ENCODE measurements at places on chromosomes 6 and 20.

DNA sequence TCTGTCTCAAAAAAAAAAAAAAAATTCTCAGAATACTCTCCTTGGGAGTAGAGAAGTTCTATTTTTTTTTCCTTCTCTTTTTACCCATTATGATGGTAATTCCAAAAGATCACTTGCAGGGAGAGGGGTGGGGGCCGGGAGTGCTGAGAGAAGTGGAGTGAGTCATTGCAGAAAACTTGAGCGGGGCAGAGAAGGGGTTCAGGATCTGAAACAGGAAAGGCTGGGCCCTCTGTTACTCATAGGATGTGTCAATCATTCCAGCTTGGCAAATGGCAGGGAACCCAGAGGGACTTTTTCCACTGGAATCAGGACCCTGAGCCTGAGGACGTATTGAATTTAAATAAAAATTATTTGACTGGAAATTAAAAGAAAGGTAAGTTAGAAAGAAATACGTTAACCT lies 111.4 kb upstream of the ARMC2 start:
- DNase-seq: no peak

DNA sequence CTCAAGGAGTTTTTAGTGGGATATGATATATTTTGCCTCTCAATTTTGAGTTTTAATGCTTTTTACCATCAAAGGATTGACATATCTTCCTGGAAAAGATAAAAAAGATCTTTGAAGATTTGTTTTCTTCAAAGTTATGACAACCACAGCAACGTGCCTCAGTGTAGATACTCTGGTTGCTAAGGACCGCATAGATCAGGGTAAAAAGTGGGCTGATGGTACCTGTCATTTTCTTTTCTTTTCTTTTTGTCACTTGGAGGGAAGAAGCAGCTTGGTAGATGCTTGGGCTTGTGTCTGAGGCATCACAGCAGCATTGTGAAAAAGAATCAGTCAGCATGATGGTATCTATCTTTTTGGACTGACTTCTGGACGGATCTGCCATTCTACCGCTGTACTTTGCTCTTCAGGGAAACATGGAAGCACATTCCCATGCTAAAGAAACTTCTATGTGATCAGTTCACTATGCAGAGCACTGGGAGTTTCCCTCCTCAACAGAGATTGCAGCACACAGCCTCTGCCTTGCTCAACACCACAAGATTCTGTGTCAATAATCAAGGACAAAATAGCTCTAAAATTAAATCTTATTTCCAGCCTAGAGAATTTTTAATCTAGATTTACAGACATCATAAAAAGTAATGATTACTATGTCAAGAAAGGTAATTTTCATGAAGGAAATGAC lies 54.8 kb upstream of the SGK1 start:
- no peak for DNase-seq

GRCh38 chr20:872855-873520 lies 39.5 kb downstream of the FAM110A start:
- DNase-seq: no peak

DNA sequence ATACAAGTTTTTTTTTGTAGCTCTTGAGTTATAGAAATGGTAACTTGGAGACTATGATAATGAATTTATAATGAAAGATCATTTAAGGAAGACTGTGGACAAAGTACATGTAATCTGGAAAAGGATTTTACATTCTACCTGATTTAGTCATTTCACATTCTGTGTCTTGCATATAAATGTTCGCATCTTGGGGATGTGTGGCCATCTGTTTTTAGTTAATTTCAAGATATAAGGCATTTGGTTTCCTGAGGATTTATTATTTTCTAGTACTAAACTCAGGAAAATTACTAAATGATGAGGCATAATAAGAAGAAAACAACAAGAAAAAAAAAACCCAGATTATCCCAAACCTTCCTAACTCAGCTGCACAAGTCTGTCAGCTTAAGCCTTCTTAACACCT lies 112.7 kb upstream of the PRL start:
- DNase-seq: no peak

- no peak for DNase-seq
Measured at GRCh38 chr6:96899019-96899418, 1.3 kb upstream of the NDUFAF4 start.

DNA sequence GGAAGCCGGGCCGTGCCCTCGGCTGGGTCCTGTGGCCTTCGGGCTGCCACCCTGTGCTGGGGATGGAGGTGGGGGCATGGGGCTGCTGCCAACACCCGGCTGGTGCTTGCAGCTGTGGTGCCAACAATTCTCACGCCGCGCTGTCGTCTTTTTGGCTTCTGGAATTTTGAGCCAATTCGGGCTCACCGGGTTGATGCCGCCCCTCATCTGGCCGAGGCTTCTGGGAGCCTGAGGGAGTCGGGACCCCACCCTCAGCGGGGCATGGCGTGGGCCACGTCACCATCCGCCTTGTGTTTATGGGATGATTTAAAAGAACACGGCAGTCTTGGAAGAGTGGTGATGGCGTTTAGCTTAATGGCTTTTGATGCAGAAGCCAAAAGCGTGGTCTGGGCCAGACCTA lies 8.7 kb upstream of the NPBWR2 start:
- no peak for DNase-seq

DNA sequence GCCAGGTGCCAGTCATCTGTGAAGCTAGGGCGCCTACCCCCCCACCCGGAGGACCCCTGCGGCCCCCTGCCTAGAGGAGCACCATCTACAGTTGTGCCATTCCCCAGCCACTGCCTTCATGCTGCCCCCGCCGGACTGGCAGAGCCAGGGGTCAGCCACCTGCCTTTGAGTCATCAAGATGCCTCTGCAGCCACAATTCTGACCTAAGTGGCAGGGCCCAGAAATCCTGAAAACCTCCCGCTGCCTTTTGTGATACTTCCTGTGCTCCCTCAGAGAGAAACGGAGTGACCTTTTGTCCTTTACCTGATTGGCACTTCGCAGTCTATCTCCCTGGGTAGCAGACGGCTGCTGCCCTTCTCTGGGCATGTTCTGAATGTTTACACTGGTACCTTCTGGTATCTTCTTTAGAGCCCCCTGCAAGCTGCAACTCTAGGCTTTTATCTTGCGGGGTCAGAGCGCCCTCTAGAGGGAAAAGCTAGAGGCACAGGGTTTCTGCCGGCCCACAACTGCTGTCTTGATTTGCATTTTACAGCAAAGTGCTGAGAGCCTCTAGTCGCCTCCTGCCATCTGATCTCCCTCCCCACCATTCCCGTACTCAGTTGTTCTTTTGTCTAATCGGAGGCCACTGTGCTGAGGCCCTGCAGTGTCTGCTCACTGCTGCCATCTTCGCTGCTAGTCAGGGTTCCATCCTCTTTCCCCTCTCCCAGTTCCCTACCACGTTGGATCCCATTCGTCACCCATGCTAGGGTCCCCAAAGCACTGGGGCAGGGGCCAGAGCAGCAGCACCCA lies 26.9 kb downstream of the SPATA2 start:
- DNase-seq: peak; percentile 20

- DNase-seq: no peak
Measured at GRCh38 chr6:90490030-90490716, 96.7 kb downstream of the MAP3K7 start.

DNA sequence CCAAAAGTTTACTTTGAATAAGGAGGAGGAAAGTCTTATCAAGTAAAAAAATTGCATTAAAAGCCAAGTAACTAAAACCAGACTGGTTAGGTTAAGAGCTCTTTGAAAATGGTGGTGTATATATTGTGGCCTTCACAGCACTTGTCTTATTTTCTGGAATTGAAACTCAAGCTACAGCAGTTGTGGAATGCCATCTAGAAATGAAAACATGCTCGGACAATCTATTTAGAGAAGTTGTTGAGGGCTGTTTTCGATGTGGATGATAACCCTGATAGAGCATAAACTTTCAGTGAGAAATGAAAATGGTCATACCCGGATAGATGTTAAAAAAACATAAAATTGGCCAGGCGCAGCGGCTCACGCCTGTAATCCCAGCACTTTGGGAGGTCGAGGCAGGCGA lies 47.0 kb downstream of the ARID1B start:
- DNase-seq: no peak

GRCh38 chr6:32868257-32868788 lies 14.3 kb downstream of the PSMB9 start:
- peak; percentile 70 for DNase-seq

GRCh38 chr20:19115581-19115980 lies 96.9 kb upstream of the SLC24A3 start:
- no peak for DNase-seq

- DNase-seq: peak; percentile 22
Measured at GRCh38 chr6:25788305-25788922, 33.9 kb downstream of the SLC17A4 start.

GRCh38 chr6:16056263-16056870 lies 72.5 kb upstream of the MYLIP start:
- DNase-seq: no peak

DNA sequence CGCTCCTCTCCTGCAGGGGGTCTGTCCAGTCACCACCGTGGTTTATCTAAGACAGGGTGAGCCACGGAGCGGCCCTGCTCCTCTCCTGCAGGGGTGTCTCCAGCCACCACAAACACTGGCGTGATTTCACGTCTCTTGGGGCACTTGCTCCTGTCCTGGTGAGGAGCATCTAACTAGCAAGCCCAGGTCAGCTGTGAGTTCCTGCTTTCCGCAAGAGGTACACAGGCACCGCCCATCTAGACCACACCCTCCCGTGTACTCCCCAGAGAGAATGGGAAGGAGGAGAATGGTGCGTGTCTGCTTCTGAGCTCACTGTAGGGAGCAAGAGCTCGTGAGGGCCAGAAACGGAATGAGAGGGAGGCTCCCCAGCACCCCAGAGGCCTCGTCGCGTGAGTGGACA lies 40.7 kb downstream of the DACT2 start:
- no peak for DNase-seq

DNA sequence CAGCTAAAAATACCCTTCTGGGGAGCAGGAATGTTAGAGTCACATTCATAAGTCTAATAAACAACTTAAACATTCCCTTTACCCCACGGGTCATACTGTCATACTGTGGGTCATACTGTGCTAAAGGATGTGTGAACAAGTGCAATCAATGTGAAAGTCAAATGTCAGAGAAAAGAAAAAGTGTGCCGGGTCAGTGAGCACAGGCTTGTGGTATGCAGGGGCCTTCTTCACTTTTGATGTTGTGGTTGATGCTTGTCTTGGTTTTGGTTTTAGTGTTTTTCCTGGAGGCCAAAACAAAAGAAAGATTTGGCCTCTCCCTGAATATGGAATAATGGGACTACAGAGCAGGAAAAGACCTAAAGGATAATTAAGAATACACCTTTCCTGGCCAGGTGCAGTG lies 267.9 kb upstream of the PLN start:
- no peak for DNase-seq

GRCh38 chr20:49859011-49859410 lies 46.4 kb downstream of the SLC9A8 start:
- DNase-seq: no peak

- DNase-seq: no peak
Measured at GRCh38 chr6:29908710-29909109, 33.6 kb upstream of the HLA-A start.

- DNase-seq: no peak
Measured at GRCh38 chr6:44511126-44511525, 123.6 kb downstream of the CDC5L start.

GRCh38 chr6:4511641-4512020 lies 264.6 kb upstream of the CDYL start:
- DNase-seq: no peak

GRCh38 chr6:144749263-144749662 lies 464.1 kb downstream of the UTRN start:
- DNase-seq: no peak

DNA sequence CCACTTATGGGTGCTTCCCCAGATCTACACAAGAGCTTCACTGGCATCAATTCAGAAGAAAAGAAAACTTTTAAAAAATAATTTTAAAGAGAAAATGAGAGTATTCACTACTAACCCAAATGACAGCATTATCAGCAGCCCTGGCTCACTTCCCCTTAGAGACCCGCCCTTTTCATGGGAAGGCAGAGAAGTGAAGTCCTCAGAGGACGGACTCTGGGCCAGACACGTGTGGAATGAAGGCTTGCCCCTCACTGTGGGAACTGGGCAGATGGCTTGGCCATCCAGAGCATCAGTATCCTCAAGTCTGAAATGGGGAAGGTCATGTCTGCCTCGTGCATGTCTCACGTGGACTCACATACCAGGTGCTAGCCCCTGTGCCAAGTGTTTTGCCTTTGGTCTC lies 63.5 kb downstream of the JAG1 start:
- no peak for DNase-seq

GRCh38 chr6:148713921-148714320 lies 32.9 kb upstream of the UST start:
- DNase-seq: no peak

GRCh38 chr6:92977018-92977417 lies 442.3 kb downstream of the EPHA7 start:
- DNase-seq: no peak

DNA sequence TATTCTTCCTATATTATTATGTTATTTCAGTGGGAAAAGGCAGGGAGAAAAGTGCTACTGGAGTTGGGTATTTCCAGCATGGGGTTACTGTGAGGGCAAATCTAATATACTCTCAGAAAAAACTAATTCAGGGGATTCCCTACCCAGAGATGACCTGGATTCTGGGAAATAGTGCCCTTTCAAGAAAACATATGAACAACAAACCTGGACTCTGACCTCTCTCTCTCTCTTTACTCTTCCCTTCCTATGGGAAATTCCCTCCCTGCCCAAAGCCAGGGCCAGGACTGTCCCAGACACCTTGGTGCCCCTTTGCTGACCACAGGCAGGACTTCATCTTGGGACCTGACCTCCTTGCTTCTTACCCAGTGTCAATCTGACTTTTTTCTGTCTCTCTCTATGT lies 1.6 kb upstream of the UBD start:
- no peak for DNase-seq

GRCh38 chr6:153129873-153130514 lies 1.1 kb downstream of the RGS17 start:
- DNase-seq: no peak

- no peak for DNase-seq
Measured at GRCh38 chr20:54793291-54793992, 318.0 kb downstream of the DOK5 start.

DNA sequence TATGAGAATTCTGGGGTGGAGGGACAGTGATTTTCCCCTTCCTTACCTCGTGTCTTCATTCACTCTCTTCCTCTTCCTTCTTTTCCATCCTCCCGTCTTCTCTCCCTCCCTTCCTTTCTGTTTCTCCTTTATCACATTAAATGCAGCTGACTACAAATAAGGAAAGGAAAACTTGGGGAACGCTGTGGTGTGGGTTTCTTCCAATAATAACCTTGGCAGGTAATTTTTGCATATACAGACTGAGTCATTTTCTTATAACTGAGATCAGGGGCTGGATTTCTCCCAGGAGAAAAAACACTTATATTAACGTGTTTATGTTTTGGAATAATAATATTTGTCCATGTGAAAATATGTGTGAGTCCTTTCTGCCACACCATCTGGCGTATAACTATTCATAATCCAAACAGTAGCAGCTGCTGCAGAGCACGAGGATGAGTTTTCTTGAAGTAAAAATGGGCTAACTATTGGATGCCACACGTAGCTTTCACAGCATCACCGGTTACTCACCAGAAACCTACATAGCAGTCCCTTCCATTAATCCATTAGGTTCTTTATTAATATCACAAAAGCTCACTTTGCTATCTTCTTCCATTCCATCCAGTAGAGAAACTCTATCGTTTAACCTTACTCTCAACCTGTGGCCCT lies 139.2 kb upstream of the SASH1 start:
- no peak for DNase-seq

- DNase-seq: no peak
Measured at GRCh38 chr6:69089539-69089938, 454.5 kb downstream of the ADGRB3 start.
